ENCODE measurements at places on chromosomes 3 and 15.

DNA sequence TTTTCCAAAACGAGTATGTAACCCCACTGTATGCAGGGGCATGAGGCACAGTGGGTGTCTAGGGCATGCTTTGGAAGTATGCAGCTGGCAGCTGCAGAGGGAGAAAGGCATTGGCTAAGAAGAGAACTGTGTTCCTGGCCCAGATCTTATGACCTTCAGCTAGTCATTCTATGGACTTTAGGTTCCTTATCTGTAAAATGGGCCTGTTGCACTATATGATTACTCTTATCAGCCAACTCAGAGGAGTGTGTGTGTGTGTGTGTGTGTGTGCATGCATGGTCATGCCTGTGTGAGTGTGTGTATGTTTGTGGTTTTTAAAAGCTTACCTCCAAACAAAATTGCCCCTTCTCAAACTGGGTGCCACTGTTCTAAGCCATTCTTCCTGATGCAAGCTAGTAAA is 27.4 kb upstream of the CHST2 start:
- DNase-seq, result no peak

DNA sequence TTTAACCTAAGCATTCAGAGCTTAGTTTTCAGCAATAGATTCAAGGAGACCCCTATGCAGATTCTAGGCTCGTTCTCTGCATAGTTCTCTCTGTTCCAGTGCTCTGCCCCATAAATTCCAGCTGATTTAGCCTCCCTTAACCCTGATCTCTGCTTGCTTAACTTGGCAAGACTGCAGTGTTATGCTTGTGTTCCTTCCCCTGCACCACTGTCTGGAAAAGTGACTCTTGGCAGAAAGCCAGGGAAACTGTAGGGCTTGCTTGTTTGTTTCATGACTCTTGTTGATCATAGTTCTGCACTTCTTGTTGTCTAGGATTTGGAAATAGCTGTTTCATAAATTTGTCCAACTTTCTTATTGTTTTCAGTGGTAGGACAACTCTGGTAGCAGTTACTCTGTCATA is 40.1 kb downstream of the ANAPC13 start:
- no peak for DNase-seq

DNA sequence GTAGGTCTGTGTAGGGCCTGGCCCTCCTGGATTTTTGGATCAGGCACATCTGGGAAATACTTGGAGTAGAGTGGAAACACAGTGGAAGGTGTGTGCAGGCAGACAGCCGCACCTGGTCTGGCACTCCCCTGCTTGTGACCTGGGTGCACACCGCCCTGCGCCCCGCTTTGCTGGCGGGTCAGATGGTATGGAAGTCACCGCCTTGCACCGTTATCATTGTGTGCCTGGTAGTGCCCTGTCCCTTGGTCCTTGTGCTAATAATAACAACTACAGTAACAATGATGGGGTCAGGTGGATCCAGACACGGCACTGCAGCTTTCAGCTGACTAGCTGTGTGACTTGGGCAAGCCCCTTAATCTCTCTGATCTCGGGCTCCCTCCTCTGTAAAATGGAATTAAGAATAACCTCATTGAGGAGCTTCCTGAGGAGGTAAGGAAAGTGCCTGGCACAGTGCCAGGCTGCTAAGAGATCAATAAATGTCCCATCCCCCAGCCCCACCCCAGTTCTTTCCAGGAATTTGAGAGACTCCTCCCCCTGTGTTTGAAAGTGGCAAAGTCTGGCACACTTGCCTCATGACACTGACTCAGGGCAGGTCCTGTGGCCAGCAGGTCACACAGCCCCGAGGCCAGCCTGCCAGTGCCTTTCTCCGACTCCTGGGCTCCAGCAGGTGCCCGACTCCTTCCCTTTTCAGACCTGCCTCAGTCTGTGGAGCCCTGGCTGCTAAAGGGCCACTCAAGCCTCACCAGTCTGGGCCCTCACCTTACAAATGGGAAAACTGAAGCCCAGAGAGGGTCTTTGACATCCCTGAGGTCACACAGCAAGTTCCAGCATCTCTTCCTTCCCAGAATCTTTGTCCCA is 9.8 kb downstream of the ISG20 start:
- DNase-seq, result peak; percentile 79

GRCh38 chr3:119681279-119681678 is 4.1 kb upstream of the COX17 start:
- no peak for DNase-seq

- no peak for DNase-seq
Measured at GRCh38 chr3:29937185-29937584, 656.3 kb downstream of the RBMS3 start.

All from stomach (tissue), 19 donors.